ENCODE measurements at places on chromosomes 6 and 20.
A peak's percentile ranks its signal among the peaks of the same experiment; 100 is the strongest.

GRCh38 chr6:53199156-53199555, 50.5 kb upstream of the GCM1 start:
- no peak for DNase-seq

DNA sequence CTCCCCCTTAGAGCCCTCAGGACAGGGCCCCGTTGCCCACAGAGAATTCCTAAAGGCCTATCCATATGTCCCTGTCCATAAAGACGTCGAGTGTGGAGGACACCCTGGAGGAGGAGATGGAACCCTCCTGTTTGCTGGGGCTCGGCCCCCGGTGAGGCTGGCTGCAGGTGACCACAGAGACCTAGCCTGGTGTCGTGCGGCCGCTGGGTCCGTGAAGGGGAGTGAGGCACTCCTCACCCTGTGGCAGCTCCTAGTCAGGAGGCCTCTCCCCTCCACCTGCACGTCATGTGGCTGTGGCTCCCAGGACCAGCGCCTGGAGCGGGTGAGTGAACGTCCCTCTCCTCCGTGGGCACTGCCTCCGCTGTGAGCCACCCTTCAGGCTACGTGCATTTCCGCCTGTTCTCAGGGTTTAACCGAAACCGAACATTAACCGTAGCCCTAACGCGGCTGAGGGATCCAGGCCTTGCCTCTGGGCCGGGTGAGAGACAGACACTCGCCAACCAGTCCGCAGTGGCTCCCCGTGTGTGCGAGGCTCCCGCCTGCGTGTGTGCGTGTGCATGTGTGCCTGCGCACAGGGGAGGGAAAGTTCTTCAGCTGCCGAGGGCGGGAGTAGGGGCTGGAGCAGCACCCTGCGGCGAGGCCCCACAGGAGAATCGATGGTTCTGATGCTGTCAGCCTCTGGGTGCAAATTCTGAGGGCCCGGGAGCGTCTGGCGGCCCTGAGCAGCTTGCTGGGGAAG, 5.9 kb upstream of the TCEA2 start:
- DNase-seq = no peak

- no peak for DNase-seq
These were observed 64.4 kb downstream of the SULF2 start for GRCh38 chr20:47720636-47721427.

DNA sequence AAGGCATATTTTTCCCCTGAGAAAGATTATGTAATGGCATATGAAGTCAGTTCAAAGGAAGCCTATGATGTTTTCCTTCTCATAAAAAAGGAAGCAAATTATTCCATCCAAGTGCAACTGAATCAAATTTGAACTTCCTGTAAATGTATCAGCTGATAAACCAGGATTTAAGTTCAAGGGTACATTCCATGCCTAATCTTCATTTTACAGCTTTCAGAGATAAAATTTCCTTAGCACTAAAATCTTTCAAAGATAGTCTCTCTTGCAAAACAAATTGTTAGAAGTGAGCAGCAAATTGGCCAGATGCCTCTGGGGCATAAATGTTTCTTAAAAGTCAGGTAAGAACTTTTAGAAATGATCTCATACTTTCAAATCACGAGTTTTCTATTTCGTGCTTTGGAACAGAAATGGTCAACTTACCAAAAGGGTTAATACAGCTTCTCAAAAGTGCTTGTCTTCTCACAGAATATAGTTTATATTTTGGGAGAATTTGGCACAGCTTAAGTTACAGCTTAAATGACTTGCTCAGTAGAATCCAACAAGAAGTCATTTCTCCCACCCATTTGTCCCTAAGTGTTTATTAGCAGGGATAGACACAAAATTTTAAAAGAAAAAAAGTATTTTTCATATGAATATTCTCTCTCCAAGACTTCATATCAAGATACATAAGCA, 2.7 kb upstream of the TCF21 start:
- no peak for DNase-seq

DNA sequence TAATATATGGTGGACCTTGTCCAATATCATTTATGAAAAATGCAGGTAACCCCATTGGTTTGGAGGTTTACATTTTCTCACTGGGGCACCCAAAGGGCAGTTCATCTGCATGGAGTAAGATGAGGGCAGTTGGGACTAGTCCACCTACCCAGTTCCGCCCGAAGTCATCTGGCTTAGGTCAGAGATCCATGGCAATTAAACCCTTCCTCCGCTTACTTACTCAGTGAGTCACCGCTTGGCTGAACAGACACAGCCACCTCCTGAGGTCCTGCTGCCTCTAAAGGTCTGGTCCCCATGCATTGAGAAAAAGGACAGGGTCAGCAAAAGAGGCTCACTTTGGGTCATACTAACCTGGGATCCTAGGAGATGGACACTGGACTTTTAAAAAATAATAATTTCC, 102.9 kb upstream of the PRL start:
- DNase-seq = no peak

GRCh38 chr6:94130478-94130877, 711.1 kb upstream of the EPHA7 start:
- no peak for DNase-seq

DNA sequence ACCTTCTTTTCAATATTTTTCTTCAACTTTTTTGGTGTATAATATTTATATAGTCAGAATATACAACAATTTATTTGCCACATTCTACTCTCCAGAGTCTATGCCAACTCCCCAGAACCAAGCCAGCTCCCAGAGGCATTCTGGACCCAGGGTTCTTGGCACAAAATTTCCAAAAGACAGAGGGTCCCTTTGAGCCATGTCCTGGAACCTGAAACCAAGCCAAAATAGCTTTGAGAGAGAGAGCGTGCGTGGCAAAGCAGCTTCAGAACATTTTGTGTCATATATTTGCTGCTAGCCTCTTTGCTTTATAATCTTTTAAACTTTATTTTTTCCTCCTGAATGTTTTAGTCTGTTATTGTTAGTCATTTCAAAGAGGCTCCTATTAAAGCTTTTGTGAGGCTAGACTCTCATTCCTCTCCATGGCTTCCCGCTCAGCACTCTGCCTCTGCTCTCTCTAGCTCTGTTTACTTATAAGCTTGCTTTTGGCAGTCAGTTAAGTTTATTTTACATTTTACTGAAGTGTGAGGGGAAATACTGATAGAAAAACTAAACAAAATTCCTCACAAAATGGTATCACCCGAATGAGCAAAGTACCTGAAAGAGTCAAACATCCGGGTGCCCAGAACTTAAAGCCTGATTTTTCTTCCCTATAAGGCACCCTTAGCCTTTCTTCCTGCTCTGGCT, 605.1 kb upstream of the ID4 start:
- no peak for DNase-seq

DNA sequence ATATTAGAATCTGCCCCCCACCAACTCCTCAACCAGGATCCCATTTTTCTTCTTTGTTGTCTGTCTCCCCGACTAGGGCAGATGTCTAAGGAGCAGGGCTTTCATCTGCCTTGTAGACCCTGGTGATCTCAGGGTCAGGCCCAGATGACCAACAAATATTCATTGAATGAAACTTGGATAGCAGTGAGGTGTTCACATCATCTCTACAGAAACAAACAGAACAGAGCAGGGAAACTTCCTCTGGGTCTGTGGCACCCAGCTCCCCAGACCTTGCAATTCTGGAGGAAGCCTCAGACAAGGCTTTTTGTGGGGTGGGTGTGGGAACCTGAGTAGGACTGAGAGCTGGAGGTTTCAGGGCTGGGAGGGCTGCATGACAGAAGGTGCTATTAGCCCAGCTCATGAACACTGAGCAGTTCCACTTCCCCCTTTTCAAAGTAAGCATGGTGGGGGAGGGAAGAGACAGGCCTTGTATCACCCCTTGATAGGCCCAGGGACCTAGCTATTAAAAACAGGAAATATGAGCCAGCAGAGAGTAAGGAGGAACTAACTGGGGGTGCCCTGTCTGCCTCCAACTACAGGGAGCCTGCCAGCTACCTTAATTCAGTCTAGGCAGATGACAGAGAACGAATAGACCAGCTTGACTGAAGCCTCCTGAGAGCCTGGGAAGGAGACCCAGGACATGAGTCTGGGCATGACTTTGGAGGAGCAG, 37.3 kb upstream of the TOP1 start:
- DNase-seq = no peak

DNA sequence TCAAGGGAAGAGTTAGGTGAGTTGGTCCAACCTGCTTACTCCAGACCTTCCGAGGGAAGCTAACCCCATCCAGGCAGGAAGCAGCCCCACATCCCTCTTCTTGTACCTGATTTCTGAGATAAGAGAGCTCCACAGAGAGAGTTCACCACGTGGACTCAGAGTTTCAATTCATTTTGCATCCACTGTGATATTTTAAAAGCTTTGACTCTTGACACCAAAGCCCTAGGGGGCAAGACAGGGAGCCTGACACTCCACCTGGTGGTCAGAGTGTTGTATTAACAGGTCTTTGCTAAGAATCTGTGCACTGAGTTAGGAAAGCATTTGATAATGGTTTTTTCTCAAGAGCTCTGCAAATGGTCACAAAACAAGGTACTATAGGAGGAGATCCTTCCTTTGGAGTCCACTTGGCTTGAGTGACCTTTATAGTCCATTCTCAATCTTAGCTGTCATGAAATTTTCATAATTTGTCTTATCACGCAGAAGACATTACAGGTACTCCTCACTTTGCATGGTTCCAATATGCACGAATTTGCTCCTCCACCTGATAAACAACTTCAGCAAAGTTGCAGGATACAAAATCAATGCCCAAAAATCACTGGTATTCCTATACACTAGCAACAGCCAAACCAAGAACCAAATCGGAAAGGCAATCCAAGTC, 56.2 kb upstream of the RIPOR2 start:
- peak; percentile 52 for DNase-seq

- no peak for DNase-seq
These were observed 16.4 kb upstream of the STX16 start for GRCh38 chr20:58634521-58635278.

DNA sequence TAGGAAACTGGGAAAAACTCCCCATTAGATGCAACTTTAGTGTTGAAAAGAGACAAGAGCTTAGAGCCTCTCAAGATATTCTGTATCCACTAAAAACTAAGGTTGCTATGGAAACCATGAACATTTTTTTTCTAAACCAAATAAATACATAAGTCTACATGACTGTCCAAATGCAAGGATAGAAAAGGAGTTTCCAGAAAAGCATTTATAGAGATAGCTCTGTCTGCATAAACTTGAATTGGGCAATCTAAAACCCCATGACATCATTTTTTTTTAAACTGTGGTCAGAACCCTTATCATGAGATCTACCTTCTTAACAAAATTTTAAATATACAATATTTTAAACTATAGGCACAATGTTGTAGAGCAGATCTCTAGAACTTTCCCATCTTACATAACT, 36.4 kb upstream of the FAM83B start:
- DNase-seq = no peak

GRCh38 chr6:124964764-124965105, 2.5 kb downstream of the RNF217 start:
- no peak for DNase-seq

Measured in colonic mucosa (tissue), 4 donors.